ENCODE measurements at places on chromosomes 13 and 19.

DNA sequence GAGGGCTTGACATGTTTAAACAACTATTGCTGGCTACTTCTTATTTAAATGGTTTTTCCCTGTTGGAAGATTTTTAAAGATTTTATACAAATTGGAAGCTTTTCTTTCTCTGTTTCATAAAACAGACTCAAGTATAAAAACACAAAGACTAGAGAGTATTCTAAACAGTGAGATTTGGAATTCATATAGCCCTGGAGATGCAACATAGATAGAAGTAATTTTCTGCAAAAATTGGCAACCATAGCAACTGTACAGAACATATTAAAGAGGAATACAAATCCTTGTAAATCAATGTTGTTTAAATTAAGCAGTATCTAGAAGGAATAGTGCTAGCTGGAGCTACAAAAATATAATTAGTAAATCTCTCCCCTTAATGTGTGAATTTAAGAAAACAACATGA is 2612.9 kb upstream of the PCDH20 start:
- DNase-seq = no peak

GRCh38 chr19:40976134-40976533 is 14.9 kb upstream of the CYP2B6 start:
- DNase-seq = no peak

GRCh38 chr13:92175330-92175729 is 776.9 kb downstream of the GPC5 start:
- DNase-seq = no peak

DNA sequence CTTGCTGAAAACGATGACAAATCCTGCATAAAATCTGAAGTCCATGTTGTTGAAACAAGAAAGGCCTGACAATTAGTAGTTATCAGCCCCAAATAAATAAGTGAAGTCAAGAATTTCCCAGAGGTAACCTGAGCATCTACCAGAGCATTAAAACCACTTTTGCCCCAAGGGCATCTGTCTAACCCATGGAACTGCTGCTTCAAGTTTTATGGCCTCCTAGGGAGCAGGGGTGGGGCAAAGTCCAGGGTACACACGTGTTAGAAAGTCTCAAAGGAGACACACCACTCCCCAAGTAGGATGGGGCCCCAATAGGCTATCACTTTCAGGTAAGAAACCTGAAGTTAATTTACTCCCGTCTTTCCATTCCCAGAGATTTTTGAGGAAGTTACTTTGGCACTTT is 81.1 kb downstream of the CACNA1A start:
- DNase-seq = no peak

DNA sequence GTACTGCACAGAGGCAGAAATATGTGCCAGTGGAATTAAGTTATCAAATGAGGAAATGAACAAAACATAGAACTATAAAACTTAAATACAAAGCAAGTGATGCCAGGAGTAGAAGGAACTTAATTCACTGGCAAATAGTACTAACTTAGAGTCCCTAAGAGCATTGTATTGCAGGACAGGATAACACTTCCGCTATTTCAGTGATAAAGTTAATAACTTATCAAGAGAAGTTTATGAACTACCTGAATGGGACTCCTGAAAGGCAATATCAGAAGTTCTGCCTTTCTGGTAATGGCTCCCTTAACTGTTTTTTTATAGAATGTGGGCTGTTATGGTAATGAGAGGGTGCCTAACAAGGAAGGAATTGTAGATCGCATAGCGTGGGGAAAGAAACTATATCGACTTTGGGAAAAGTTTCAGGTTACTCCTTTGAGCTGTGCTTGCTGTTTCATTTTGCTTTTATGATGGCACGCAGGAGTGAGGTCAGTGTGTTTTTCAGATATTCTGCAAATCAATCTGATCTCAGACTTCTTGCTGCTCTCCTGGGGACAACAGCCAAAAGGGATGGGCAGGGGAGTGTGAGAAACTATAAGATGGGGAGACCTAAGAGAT is 95.3 kb upstream of the MLNR start:
- DNase-seq = no peak

- DNase-seq = no peak
Measured at GRCh38 chr13:79492313-79492798, 11.4 kb downstream of the NDFIP2 start.

DNA sequence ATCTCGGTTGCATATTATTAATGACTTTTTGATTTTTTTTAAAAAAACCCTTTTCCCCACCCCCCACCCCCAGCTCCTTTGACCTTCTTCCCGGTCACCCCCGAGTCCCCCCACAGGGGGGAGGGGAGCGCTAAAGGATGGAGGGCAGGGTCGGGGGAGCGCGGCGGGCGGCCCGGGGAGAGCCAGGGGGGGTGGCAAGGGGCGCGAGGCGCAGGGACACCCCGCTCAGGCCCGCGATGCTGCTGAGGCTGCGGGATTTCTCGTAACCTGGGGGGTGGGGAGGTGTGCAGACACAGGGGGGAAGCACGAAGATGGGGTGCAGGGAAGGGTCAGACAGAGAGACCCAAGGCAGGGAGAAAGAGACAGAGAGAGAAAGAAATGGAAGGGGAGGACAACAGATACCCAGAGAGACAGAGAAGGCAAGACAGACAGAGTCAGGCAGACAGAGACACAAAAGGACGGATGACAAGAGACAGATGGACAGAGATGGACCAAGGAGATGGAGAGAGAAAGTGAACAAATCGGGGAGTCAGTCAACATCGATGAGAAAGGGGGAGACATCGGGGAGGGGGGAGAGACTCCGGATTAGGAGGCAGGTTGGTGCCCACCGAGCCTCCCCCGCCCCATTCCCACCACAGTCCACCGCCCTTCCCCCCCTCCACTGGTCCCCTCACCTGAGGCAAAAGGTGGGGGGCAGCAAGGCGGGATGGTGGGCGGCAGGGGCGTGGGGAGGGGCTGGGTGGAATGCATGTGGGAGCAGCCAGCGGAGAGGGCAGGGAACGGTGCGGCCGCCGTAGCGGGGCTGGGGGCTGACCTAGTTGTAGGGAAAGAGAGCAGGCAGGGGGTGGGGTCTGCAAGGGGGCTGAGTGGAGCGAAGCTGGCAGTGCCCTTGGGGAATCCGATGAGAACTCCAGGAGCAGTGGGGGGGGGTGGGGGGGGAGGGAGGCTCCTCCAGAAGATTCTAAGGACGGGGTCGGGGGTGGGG is 14.2 kb downstream of the KCNC3 start:
- no peak for DNase-seq

DNA sequence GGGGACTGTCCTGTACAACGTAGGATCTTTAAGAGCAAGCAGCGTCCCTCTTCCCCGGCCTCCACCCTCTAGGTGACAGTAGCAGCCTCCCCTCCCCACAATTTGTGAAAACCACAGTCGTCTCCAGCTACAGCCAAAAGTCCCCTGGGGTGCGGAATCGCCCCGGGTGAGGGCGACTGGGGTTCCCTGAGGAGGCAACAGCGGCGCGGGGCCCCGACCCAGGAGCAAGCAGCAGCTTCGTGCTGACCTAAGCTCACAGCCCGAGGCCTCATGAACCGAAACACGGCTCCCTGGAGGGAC is 322 bp downstream of the ZNF558 start:
- no peak for DNase-seq

- no peak for DNase-seq
Measured at GRCh38 chr13:78183732-78184131, 265.1 kb upstream of the EDNRB start.

- DNase-seq = no peak
Measured at GRCh38 chr19:19224150-19224851, 12.5 kb downstream of the NCAN start.

GRCh38 chr13:113499936-113500335 is 9.4 kb upstream of the DCUN1D2 start:
- no peak for DNase-seq

Data from cerebellar nuclear complex (tissue), 1 donor.